ENCODE measurements at places on chromosomes 5 and 9.
A peak's percentile ranks its signal among the peaks of the same experiment; 100 is the strongest.

GRCh38 chr5:116522356-116523136, 52.1 kb downstream of the SEMA6A start:
- DNase-seq = no peak

DNA sequence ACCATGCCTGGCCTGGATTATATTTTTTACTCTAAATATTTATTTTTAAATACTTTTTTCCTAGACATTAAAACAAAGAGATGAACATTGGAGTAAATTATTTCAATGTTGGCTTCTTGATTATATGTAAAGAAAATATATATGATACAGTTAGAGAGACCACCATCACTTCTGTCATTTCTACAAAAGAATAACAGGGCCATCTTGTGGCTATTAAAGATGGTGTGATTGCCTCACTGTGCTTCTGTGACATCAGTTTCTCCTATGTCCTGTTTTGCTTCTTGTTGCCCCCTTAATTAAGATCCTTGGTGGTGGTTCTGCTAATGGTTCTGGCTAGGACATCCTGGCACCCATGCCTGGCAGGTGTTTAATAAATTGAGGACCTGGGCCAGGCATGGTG, 32.9 kb downstream of the NDFIP1 start:
- DNase-seq = no peak

DNA sequence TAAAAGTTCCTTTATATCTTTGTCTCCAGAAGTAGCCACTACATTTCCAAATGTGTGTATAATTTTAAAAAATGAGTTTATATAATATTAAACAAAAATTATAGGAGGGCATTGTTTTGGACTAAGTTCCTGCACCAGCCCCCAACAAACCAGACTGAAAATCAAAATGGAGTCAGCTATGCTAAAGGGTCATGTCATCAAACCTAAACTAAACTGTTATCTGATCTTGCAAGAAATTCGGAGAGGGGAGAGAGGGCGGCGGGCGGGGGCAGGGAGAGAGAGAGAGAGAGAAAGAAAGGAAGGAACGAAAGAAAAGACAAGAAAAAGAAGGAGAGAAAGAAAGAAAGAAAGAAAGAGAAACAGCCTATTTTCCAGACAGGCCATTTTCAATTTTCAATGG, 63.5 kb downstream of the DOCK2 start:
- no peak for DNase-seq

DNA sequence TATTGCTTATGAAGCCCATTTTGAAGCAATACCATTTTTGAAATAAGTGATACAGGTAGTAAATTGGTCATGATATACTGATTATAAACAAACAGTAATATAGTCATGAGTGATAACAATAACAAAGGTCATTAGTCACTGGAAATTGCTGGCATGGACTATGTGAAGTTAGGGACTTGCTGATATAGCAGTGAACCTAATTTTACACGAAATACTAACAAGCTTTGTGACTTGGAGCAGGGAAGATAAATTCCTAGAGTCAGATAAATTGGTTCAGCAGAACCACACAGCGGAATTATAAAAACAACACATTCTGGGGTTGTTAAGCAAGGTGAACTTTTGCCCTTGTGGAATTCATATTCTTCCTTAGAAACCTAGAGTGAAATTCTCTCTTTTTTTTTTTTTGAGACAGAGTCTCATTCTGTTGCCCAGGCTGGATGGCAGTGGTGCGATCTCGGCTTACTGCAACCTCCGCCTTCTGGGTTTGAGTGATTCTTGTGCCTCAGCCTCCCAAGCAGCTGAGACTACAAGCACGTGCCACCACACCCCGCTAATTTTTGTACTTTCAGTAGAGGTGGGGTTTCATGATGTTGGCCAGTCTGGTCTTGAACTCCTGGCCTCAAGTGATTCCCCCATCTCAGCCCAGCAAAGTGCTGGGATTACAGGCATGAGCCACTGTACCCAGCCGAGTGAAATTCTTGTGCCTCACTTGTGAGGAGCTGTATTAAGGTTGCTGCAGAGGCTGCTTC, 6.0 kb downstream of the UGCG start:
- no peak for DNase-seq

DNA sequence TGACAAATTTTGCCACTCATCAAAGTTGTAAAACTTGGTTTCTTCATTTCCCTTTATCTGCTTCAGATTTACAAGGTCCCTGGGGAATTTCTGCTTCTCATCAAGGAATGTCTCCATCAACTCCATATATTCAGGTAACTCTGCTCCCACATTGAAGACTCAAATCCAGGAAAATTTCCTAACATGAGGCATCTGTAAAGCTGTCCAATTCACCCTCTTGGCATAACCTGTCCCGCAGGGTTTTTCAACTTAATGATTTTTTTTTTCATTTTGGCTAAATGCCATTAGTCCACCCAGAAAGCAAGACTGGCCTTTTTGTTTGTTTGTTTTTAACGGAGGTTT, 50.2 kb upstream of the SLC30A5 start:
- DNase-seq = no peak

GRCh38 chr9:134666831-134667230, 25.2 kb downstream of the COL5A1 start:
- DNase-seq = peak; percentile 53

DNA sequence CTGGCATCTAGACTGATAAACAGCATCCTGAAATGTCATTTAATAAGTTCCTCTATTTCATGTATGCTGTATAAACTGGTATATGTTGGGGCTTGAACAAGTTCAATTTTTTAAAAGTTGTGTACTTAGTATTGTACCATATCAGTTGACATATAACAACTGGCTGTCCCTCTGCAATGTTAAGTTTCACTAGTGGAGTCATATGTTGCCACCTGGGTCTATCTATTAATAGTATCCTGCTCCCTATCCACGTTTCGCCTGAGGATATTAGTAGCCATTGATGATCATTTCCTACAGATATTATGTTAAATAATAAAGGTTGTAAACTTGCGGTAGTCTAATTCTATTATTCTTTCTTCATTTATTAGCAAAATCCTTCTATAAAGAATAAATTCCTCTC, 177.6 kb downstream of the RFX3 start:
- no peak for DNase-seq

DNA sequence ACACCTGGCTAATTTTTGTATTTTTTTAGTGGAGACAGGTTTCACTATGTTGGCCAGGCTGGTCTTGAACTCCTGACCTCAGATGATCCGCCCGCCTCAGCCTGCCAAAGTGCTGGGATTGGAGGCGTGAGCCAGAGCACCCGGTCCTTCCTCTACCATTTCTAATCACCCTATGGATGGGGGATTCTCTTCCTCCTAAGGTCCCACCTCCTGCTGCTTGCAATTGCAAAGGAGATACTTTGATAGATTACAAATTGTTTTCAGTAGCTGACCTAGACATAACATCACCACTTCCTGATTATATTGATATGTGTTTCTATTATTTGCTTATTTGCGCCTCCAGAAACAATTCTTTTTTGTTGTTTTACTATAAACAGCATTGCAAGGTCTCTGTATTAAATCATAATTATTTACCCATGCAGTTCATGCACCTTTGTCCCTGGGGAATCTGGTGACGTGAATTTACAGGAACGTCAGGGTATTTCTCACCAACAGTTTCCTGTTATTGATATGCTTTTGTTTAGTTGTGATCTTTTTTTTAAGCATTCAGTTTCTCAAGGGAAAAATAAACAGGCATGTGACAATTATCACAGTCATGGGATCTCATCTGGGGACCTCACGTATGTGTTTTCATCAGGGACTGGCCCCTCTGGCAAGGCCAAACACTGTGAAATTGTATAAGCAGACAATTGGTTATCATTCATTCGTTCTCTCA, 43.2 kb downstream of the ESM1 start:
- DNase-seq = no peak

Data from suppressor macrophage treated with lipopolysaccharide for 4 hours (primary cell).